ENCODE measurements at places on chromosomes 7 and 10. TPM values are rescaled to one million over a fixed set of nuclear protein-coding genes. Genes with fewer than 3 reads are reported as not detected.

The BTBD16 gene
- total RNA-seq = 0.45 TPM

The BICC1 gene
- 0.49 TPM for total RNA-seq

The IL15RA gene
- total RNA-seq = 13.3 TPM

The MICALL2 gene
- total RNA-seq = 3.7 TPM

The CPA2 gene
- total RNA-seq = 0.75 TPM

The ENTPD1 gene
- total RNA-seq = not detected

The TECPR1 gene
- 10.5 TPM for total RNA-seq

The PNLIP gene
- not detected for total RNA-seq

The SPDYE11 gene
- total RNA-seq = 0.54 TPM

The WNT8B gene
- 0.10 TPM for total RNA-seq

The CELF2 gene
- total RNA-seq = 0.14 TPM

The CPN1 gene
- total RNA-seq = not detected

The C7orf57 gene
- 0.12 TPM for total RNA-seq

The ZNF425 gene
- 0.87 TPM for total RNA-seq

The TRPV5 gene
- total RNA-seq = not detected

The MMP21 gene
- not detected for total RNA-seq

The ADCYAP1R1 gene
- not detected for total RNA-seq

The PON1 gene
- not detected for total RNA-seq

The PALS2 gene
- total RNA-seq = 26.6 TPM

The CYP2C9 gene
- not detected for total RNA-seq

The PNLIPRP3 gene
- not detected for total RNA-seq

The UTF1 gene
- not detected for total RNA-seq

The GPR85 gene
- total RNA-seq = not detected

The SEPHS1 gene
- total RNA-seq = 46.0 TPM

The GPR26 gene
- total RNA-seq = not detected

The PAPOLB gene
- 0.30 TPM for total RNA-seq

The FXYD4 gene
- total RNA-seq = 0.50 TPM

The FFAR4 gene
- not detected for total RNA-seq

The HTR5A gene
- not detected for total RNA-seq

The STK32C gene
- 54.2 TPM for total RNA-seq

The PRSS37 gene
- total RNA-seq = not detected

The PRF1 gene
- total RNA-seq = not detected

The TAS2R60 gene
- not detected for total RNA-seq

The HGF gene
- not detected for total RNA-seq

The DENND11 gene
- total RNA-seq = 9.2 TPM

The NKX1-2 gene
- 0.02 TPM for total RNA-seq

The TRIM56 gene
- 12.9 TPM for total RNA-seq

The MSS51 gene
- 0.43 TPM for total RNA-seq

The TAS2R41 gene
- total RNA-seq = not detected

The NPSR1 gene
- total RNA-seq = not detected

The GNGT1 gene
- total RNA-seq = 0.61 TPM

The ZNF736 gene
- not detected for total RNA-seq

The TRIM50 gene
- total RNA-seq = 0.47 TPM

The FBXL13 gene
- 38.7 TPM for total RNA-seq
